ENCODE measurements at places on chromosomes 7 and 10.

- DNase-seq, result no peak
Measured at GRCh38 chr7:84664626-84665025, 470.0 kb upstream of the SEMA3A start.

DNA sequence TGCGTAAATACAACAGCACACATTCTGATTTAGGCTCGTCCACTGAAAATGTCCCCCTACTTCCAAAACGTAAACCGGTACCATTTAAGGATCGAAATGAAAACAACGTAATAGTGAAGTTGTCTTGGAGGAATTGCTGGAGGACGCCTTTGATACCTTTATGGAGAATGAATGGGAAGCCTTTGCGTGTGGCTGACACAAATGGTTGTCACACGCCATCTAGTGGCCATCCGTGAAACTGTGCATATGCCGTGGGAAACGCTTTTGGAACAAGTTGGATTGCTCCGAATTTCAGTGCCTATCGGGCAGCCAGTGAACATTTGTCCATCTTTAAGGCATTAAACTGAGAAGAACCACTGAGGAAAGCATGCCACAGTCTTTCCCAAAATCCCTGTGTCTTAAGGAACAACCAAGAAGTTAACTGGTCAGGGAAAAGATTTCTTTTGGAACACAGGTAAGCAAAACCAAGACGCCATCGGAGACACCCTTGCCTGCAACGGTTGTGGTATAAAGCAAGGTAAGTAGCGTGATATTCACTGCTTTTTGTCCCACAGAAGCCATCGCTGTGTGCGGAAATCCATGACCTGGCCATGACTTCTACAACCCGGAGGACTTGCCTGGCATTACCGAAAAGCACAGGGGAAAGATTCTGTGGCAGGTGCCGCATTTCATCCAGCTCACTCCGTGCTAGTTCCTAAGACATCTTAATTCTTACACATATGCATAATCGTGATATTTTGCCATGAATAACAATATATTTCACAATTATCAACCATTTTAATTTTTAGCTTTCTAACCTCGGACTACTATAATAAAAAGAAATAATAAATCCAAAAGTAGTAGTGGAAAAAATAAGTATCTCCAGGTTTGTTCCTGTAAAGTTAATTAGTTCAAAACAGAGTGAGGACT lies 100.6 kb downstream of the FAM204A start:
- peak; percentile 12 for DNase-seq

DNA sequence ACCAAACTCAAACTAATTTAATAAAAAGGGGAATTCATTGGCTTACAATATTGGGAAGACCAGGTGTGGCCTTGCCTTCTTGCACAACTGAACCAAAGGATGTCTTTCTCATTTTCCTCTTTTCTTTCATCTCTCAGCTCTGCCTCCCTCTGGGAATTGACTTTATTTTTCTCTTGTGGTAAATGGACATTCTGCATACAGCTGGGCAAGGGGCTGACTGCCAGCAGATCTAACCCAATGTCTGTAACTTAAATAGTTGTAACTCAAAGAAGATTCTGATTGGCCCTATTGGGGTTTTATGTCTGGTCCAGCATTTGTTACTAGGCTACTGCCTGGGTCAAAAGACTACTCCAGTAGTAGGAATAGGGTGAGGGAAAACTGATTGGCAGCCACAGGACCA lies 15.3 kb downstream of the PTTG1IP2 start:
- DNase-seq, result no peak

GRCh38 chr7:17010637-17011300 lies 129.0 kb upstream of the AGR3 start:
- DNase-seq, result no peak

DNA sequence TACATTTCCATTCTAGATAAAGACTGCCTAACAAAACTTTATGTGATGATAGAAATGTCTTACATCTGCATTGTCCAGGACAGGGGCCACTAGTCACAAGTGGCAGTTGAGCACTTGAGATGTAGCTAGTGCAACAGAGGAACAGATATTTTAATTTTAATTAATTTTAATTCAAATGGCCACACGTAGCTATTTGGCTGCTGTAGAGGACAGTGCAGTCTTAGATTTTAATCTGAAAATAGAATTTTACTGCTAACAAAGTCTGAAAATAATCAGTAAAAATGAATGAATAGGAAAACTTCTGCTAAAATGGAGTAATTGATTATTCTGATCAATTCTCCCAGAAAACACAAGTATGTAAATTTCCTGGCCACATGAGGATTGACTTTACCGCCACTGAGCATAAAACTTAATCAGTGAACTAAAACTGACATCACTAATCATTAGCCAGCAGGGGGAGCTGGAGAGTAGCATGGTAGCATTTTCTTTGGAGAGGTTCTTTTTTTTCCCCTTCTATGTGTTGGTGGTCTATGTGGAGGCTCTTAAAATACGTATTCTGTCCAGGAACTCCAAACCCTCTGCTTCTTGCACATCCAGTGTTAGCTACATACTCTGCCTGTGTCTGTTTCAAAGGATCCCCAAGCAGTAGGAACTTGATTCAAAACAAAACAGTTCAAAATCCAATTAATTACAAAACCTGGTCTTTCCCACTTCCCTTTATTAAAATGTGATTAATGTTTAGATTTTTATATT lies 52.1 kb downstream of the TSPAN12 start:
- DNase-seq, result peak; percentile 24

- no peak for DNase-seq
Measured at GRCh38 chr7:156479596-156479995, 161.0 kb upstream of the RNF32 start.

Data from HS-27A (cell line).